Brain microvascular endothelial cell (primary cell): ENCODE measurements at places on chromosomes 3 and 15.
A peak's percentile ranks its signal among the peaks of the same experiment; 100 is the strongest.

- no peak for DNase-seq
These were observed 304.9 kb downstream of the TLE3 start for GRCh38 chr15:69792823-69793222.

GRCh38 chr3:53768478-53769459 lies 77.5 kb downstream of the CHDH start:
- no peak for DNase-seq

- DNase-seq: peak; percentile 66
These were observed 26.0 kb downstream of the SORD start for GRCh38 chr15:45048794-45049631.

DNA sequence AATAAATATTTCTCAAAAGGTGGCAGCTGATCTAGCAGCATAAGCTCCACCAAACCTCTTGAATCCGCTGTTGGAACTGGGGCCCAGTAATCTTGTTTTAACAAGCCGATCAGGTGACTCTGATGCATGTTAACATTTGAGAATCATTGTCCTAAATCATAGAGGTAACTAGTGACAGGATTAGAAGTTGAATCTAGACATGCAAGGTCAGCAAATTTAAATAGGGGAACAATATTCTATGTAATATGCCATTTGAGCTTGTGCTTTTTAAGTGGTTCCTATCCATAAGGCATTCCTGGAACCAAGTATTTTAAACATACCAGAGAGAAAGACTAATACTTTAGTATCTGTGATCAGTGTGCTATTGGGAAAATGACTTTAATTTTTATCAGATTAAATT lies 412.8 kb downstream of the PYDC2 start:
- DNase-seq: no peak

- DNase-seq: no peak
These were observed 119.4 kb downstream of the LIPC start for GRCh38 chr15:58551084-58551763.

DNA sequence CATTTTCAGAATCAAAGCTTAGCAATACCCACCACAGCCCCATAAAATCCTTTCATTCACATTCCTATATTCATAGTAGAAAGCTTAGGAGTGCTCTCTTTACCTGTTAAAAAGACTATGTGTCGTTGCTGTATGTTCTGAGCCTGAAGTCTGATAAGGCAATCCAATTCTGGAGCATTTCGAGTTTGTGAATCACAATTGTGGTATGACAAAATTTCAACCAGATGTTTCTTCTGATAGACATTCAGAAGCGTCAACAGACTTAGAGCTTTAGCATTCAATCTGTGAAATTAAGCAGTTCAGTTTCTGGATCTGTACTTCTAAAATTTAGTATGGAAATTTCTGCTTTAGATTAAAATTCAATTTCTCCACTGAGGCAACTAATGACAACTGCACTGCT lies 58.3 kb downstream of the TASOR start:
- peak; percentile 39 for DNase-seq

- no peak for DNase-seq
These were observed 56.3 kb downstream of the TP63 start for GRCh38 chr3:189687475-189687874.

- no peak for DNase-seq
These were observed 129.1 kb downstream of the WNT7A start for GRCh38 chr3:13750731-13751130.

- no peak for DNase-seq
These were observed 229.4 kb upstream of the CTNNB1 start for GRCh38 chr3:40969756-40970466.

GRCh38 chr3:11718637-11719405 lies 75.1 kb upstream of the VGLL4 start:
- DNase-seq: peak; percentile 49

DNA sequence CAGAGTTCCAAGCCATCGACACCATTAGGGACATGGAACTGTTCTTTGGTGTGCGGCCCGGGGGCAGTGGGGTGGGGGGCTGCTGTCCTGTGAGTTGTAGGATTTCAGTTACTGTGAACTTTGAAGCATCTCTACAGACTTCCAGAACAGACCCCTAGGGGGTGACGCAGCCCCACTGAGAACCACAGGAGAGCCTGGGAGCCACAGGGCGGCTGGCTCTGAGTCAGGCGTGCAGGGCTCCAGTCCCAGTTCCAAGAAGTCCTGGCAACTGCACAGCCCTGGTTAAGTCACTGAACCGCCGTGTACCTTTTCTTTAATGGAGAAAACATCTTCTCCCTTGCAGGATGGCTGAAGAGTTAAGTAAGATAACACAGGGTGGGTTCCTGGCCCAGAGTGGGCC lies 23.5 kb upstream of the LRTM1 start:
- peak; percentile 85 for DNase-seq

- no peak for DNase-seq
These were observed 49.9 kb downstream of the TRPM1 start for GRCh38 chr15:31051496-31052080.

GRCh38 chr15:66777596-66778313 lies 75.7 kb downstream of the SMAD6 start:
- DNase-seq: no peak

GRCh38 chr15:76752549-76752948 lies 152.6 kb downstream of the SCAPER start:
- no peak for DNase-seq

DNA sequence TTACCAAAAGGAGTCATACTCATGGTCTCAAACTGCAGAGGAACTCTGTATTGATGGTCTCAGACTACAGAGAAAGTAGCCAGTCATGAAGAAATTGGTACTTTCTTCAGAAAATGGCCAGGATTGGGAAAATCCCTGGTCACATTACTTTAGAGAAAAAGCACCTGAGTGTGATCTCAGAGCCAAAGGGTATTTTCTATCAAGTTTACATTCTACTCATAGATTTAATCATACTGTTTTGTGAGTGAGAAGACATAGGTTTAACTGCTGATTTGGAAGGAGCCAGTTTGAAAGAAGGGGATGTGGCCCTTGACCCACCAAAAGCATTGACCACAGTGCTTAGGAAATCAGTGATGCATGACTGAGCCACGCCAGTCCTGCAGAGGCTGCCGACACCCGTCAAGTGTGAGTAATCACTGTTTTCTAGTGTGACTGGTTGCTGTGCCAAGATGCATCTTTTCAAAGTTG lies 203.6 kb downstream of the AKAP13 start:
- no peak for DNase-seq

DNA sequence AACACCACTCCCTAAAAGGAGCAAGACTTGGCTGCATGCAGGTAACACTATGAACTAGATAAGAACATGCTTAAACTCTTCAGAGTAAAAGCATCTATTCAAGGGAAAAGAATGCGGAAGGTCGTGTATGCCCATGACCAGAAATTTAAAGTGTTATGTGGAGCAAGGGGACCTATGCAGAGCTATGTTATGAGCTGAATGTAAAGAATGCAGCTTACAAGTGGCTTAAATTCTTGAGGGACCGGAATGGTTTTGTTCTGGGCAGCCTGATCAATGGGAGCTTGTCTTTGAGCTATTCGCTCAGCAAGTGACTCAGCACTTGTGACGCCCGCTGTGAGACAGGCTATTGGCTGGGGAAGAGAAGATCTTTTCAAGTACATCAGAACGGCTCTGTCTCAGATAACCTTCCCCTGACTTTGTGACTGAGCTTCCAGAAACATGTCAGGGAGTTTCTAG lies 367.5 kb upstream of the THBS1 start:
- peak; percentile 98 for DNase-seq

DNA sequence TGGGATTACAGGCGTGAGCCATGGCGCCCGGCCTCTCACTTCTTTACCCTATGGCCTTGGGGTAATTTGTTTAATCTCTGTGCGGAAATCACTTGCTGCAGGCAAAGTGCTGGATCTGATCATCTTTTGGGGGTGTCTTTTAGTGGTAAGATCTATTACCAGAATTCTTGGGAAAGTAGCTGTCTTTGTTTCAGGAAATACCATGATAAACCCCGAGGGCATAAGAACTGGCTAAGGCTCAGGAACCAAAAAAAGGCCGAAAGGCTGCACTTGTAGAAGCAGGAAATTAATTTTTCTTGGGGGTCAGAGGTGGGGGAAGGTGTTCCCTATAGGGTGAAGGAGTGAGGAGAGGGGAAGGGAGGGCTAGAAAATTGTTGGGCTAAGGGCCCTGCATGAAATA lies 22.7 kb upstream of the IGF2BP2 start:
- no peak for DNase-seq

- no peak for DNase-seq
These were observed 267.0 kb upstream of the CFAP20DC start for GRCh38 chr3:59316688-59317275.

DNA sequence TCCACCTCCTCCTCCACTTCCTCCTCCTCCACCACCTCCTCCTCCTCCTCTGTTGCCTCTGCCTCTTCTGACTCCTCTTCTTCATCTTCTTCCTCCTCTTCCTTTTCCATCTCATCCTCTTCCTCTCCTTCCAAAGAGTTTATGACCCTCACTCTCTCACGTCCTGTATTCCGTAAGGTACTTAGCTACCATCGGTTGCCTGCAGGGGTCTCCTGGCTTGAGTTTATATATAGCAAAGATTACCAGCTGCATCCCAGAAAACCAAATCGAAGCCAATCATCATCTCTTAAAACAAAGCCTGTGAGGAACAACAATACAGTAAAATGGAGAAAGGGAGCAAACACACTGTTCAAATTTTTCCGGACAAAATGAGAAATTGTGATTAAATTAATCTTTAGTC lies 317.4 kb downstream of the C3orf38 start:
- DNase-seq: no peak

GRCh38 chr3:149702691-149703441 lies 45.0 kb upstream of the WWTR1 start:
- peak; percentile 73 for DNase-seq

- DNase-seq: no peak
These were observed 279.2 kb downstream of the PDCD6IP start for GRCh38 chr3:34077417-34078195.

DNA sequence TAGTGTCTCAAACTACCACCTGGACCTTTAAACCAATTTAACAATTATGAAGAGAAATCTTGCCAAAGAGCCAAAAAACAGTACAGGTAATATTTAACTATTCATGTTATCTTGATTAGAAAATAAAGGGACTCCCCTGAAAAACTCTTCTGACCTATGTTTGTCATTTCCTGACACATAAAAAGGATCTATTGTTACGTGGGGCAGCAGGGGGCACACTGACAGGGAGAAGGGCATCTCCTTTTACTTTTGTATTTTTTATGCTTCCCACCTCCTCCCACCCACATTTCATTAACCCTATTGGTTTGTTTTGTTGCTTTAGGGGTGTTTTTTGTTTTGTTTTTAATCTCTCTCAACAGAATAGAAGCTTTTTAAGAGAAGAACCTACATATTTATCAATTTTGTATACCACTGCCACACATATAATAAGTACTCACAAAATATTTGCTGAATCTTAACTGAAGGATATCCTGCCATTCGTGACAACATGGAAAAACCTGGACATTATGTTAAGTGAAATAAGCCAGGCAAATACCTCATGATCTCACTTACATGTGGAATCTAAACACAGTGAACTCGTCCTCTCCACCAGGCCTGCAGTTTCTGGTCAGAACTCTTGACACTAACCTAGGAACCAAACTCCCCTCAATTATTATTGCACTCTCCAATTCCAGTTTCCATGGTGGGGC lies 17.7 kb downstream of the STAG1 start:
- DNase-seq: no peak

DNA sequence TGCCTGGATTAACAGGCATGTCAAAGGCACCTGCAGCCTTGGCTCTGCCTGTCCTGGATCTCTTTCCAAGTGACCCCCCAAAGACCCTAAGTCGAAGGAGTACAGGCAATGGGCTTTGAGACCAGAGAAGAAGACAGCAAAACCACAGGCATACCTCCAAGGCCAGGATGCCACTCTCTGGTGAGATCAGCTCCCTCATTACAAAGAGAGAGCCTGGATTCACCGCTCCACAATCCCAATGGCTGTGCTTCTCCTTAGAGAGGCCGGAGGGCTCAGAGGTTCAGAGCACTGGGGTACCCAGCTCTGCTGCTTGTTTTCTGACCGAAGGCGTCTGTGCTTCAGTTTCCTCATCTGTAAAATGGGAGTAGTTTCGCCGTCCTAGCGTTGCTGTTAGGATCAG lies 154.6 kb upstream of the MEF2A start:
- DNase-seq: no peak

GRCh38 chr3:3191675-3192285 lies 12.3 kb upstream of the CRBN start:
- peak; percentile 47 for DNase-seq

DNA sequence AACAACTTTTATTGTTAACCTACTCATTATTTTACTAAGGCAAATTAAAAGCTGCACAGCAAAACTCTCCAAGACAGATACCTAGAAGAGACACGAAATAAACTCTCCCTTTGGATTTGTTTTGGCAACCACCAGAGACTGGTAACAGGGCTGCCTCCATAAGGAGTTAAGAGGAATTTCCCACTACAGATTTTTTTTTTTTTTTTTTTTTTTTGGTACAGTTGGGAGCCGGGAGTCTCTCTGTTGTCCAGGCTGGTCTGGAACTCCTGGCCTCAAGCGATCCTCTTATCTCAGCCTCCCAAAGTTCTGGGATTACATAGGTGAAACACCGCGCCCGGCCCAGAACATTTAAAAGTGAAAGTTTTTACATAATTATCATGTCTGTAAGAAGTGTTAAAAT lies 73.6 kb upstream of the VGLL4 start:
- peak; percentile 11 for DNase-seq

DNA sequence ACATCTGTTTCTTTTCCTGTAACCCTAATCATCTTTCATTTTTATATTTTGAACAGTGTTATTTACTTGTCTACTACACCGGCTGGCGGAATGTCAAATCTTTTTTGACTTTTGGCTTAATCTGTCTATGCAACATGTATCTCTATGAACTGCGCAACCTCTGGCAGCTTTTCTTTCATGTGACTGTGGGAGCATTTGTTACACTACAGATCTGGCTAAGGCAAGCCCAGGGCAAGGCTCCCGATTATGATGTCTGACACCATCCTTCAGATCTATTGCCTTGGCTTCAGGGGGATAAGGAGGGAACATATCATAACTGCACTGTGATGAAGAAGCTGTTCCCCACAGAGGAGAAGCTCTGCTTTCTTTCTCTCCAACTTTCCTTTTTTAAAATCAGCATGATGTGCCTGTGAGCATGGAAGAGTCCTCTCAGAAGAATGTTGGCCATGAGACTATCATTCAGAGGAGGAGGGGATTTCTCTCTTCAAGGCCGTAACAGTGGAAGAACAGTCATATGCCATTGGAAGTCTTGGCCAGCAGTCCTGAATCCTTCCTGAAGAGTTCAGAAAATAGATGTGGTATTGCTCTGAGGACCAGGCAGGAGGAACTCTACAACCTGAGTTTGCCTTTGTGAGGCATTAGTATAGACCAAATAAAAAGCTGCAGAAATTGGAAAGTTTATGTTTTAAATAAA lies 69.9 kb downstream of the SEC22A start:
- DNase-seq: no peak

- DNase-seq: no peak
These were observed 1.5 kb downstream of the CDC25A start for GRCh38 chr3:48186631-48187300.

GRCh38 chr15:66405007-66405406 lies 18.3 kb downstream of the MAP2K1 start:
- no peak for DNase-seq

DNA sequence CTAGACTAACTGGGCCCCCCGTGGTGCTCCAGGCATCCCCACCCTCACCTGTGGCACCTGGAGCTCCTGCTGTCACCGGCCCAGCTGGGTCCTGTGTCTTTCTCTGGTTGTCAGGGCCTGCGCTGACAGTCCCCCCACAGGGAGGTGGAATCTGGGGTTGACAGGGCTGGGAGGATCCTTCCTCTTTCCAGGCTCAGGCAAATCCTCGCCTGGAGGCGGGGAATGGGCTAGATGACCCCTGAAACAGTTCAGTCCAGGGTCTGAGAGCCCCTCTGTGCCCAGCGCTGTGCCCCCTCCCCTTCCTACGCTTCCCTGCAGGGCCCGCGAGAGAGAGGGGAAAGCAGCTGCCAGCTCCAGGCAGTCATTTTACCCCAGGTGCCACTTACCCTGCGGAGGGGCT lies 50.1 kb upstream of the MCF2L2 start:
- DNase-seq: no peak
